Left ventricle myocardium inferior (tissue), 1 donor: ENCODE measurements at places on chromosomes 16 and 17. TPM values are rescaled to one million over a fixed set of nuclear protein-coding genes. Genes with fewer than 3 reads are reported as not detected.

- no peaks in the 10 kb centered on the region for H3K36me3 ChIP-seq
- peaks cover 39% of the 10 kb centered on the region for H3K4me1 ChIP-seq
- peak overlapping the region; percentile 37 for H3K4me3 ChIP-seq
- H3K27ac ChIP-seq = peak overlapping the region; percentile 93
- DNase-seq = peak; percentile 70
Measured at GRCh38 chr16:2985893-2986355, 5.7 kb upstream of the PKMYT1 start.

GRCh38 chr16:65665586-65665985, 543.7 kb upstream of the CDH11 start:
- no peaks in the 10 kb centered on the region for H3K4me1 ChIP-seq
- no peak overlapping the region for H3K27ac ChIP-seq
- H3K36me3 ChIP-seq = no peaks in the 10 kb centered on the region
- H3K27me3 ChIP-seq = no peaks in the 10 kb centered on the region
- no peak for DNase-seq
- H3K4me3 ChIP-seq = no peak overlapping the region

DNA sequence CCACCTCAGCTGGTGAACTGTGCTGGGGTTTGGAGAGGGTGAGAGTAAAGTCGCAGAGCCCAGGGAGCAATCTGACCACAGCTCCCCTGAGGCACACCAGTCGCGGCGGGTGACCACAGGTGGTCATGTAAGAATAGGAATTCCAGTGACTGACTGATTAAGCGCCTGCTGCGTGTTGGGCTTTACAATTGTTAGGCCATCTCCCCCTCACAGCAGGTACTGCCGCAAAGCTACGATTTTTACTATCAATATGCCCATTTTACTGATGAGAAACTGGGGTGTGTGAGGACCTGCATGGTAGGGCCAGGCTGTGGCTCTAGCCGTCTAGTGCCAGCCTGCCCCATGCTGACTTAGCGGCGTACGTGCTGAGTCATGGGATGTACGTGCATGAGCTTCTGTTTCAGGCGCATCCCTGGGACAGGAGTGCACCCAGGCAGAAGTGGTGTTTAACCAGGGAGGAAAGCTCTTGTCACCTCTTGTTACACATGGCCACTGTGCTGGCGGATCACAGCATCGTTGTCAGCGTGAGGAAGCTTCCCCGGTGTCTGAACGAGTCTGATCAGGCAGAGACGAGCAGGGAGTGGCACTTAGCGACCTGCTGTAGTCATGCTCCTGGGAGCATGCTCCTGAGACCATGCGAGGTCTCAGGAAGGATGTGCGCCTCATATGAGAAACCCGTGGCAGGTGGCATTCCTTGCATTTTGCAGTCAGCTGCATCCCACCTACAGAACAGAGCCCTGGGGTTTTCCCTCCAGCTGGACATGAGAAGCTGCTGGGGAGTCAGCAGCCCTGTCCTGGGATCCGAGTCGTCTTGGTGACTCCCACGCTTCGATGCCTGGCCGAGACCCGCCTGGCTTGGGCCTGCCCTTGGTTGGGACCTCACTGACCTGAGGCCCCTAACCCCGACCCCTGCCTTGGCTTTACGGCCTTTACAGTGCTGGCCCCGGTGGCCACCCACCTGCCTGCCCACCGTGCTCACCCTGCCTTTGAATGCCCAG, 163.7 kb upstream of the CHMP6 start:
- H3K36me3 ChIP-seq = peaks cover 28% of the 10 kb centered on the region
- no peaks in the 10 kb centered on the region for H3K27me3 ChIP-seq
- no peak for DNase-seq
- peaks cover 13% of the 10 kb centered on the region for H3K4me1 ChIP-seq
- H3K4me3 ChIP-seq = no peak overlapping the region

DNA sequence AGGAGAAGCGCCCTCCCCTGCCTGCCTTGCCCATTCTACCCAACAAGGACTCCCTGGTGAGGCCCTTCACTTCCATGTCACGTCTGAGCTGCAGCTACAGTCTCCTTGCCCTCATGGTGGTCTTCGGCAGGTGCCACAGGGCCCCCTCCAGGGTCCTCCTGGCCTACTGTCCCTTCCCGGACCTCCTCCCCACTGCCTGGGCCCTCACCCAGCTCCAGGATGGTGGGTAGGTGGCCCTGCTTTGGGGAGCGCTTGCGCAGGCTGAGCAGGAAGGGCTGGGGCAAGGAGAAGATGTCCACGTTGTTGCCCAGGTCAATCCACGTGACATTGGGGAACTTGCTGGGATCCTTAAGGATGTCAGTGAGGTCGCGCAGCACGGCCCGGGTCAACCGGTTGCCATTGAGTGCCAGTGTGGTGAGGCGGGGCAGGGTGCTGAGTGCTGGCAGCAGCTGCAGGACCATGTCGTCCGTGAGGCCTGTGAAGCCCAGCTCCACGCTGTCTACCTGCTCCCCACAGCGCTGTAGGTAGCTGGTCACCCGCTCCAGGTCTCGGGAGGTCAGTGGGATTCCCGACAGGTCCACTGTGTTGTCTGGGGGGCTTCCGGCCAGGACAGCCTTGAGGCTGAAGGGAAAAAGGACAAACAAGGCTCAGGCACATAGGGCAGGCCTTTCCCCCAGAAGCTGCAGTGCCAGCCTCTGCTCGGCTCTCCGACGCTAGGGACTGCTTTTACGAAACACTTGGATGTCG, 28.3 kb downstream of the TRPV2 start:
- H3K4me1 ChIP-seq = peaks cover 67% of the 10 kb centered on the region
- DNase-seq = no peak
- H3K27ac ChIP-seq = no peak overlapping the region
- H3K36me3 ChIP-seq = peaks cover 60% of the 10 kb centered on the region
- no peak overlapping the region for H3K4me3 ChIP-seq

- DNase-seq = no peak
- peak overlapping the region; percentile 69 for H3K4me3 ChIP-seq
- H3K27ac ChIP-seq = no peak overlapping the region
- peaks cover 92% of the 10 kb centered on the region for H3K27me3 ChIP-seq
Measured at GRCh38 chr17:38605411-38605840, 326 bp downstream of the SRCIN1 start.

GRCh38 chr17:78144147-78144719, 2.0 kb upstream of the C17orf99 start:
- H3K36me3 ChIP-seq = no peaks in the 10 kb centered on the region
- DNase-seq = peak; percentile 92

DNA sequence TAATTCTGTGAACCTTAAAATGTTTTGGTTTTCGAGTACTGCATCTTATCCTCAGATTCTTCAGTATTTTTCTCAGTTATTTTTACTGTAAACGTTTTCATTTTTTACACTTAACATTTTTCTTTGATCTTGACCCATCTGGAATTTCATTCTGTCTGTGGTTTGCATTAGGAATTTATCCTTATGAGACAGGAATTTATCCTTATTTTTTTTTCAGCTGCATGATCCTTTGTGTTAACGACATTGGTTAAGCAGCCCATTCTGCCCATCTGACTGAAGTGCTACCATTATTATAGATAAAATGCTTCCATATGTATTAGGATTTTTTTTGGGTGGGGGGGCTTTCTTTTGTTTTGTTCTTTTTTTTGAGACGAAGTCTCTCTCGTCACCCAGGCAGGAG, 41.0 kb downstream of the SNX29 start:
- H3K4me3 ChIP-seq = no peak overlapping the region
- H3K36me3 ChIP-seq = peaks cover 3% of the 10 kb centered on the region
- H3K27me3 ChIP-seq = no peaks in the 10 kb centered on the region
- H3K27ac ChIP-seq = no peak overlapping the region
- H3K4me1 ChIP-seq = peaks cover 12% of the 10 kb centered on the region

DNA sequence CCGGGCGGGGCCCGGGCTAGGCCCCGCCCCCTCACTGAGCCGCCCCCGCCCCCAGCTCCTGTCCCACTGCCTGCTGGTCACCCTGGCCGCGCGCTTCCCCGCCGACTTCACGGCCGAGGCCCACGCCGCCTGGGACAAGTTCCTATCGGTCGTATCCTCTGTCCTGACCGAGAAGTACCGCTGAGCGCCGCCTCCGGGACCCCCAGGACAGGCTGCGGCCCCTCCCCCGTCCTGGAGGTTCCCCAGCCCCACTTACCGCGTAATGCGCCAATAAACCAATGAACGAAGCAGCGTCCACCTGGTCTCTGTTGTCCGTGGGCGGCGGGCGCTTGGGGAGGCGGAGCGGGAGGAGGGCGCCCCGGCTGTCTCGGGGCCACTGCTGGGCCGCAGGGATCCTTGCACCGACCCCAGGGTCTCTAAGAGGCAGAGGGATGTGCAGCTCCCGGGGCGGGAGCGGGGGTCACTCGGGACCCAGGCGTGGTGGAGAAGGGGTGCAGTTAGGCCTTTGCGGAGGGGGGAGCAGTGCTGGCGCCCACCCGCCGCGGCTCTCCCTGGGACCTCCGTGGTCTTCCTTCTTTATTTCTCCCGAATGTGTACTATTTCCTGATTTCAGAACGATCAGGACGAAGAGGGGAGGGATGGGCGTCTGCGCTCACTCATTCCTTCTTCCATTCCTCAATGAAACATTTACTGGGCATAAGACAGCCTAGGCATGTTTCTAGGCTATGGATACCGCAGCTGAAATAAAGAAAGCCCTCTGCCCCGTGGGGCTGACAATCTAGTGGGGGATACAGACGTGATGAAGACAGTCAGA, 2.0 kb downstream of the HBZ start:
- no peaks in the 10 kb centered on the region for H3K36me3 ChIP-seq
- no peak for DNase-seq
- peaks cover 64% of the 10 kb centered on the region for H3K27me3 ChIP-seq
- H3K27ac ChIP-seq = no peak overlapping the region
- peak overlapping the region; percentile 65 for H3K4me3 ChIP-seq

DNA sequence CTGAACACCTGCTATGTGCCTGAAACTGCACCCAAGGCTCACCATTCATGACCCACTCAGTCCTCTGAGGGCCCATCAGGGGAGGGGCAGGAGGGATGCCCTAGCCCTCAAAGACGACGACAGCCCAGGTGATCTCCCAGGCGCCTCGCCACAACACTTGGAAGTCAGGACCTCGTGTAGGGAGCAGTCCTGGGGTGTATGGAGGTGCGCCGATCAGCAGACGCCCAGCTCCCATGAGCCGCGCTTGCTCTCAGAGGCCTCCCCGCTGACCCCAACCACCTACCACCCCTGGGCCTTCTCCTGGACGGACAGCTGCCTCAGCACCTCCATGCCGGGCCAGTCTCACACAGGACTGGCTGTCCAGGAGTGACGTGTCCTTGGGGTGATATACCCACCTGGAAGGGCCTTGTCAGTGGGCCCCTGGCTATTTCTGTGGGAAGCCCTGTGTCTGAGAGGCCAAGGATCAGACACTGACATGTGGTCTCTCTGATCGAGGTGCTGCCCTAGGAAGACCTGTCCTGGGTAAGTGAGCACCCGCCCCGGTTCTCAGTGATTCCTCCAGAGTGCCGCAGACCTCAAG, 26.7 kb downstream of the KDM8 start:
- no peak overlapping the region for H3K4me3 ChIP-seq
- H3K4me1 ChIP-seq = peaks cover 37% of the 10 kb centered on the region
- peaks cover 39% of the 10 kb centered on the region for H3K36me3 ChIP-seq
- no peaks in the 10 kb centered on the region for H3K27me3 ChIP-seq
- DNase-seq = no peak
- H3K27ac ChIP-seq = no peak overlapping the region

GRCh38 chr16:9378876-9379275, 287.4 kb downstream of the HAPSTR1 start:
- no peak for DNase-seq
- no peaks in the 10 kb centered on the region for H3K36me3 ChIP-seq
- H3K4me3 ChIP-seq = no peak overlapping the region
- no peaks in the 10 kb centered on the region for H3K27me3 ChIP-seq
- peak overlapping the region; percentile 32 for H3K27ac ChIP-seq

GRCh38 chr16:75192606-75193264, 14.2 kb downstream of the CTRB2 start:
- no peak for DNase-seq
- H3K27me3 ChIP-seq = peaks cover 22% of the 10 kb centered on the region
- H3K27ac ChIP-seq = no peak overlapping the region
- peaks cover under 1% of the 10 kb centered on the region for H3K4me1 ChIP-seq
- no peaks in the 10 kb centered on the region for H3K36me3 ChIP-seq
- no peak overlapping the region for H3K4me3 ChIP-seq

Gene IRX5
- total RNA-seq = 36.8 TPM

Gene UTS2R
- 1.4 TPM for total RNA-seq

Gene TBX21
- total RNA-seq = 0.25 TPM
